ENCODE measurements at places on chromosomes 5 and 9. TPM values are rescaled to one million over a fixed set of nuclear protein-coding genes. Genes with fewer than 3 reads are reported as not detected.

Gene PCDHGA11
- 2.2 TPM for total RNA-seq

Gene SLC45A2
- not detected for total RNA-seq

Gene CCL27
- not detected for total RNA-seq

Gene CLIC3
- 4.0 TPM for total RNA-seq

Gene PLK2
- 707 TPM for total RNA-seq

Gene TMEM8B
- total RNA-seq: 1.9 TPM

Gene TESK1
- 9.4 TPM for total RNA-seq

Gene IFNA2
- not detected for total RNA-seq

Gene DRD1
- total RNA-seq: not detected

Gene FBXL7
- 0.21 TPM for total RNA-seq

Gene IFNK
- total RNA-seq: not detected

Gene PLPP7
- not detected for total RNA-seq

Gene PRSS3
- 48.0 TPM for total RNA-seq

Gene PCDHA1
- total RNA-seq: not detected

Gene NKD2
- not detected for total RNA-seq

Gene TPD52L3
- not detected for total RNA-seq

Gene DMXL1
- total RNA-seq: 28.8 TPM

Gene TEX48
- total RNA-seq: not detected

Gene F2RL2
- total RNA-seq: not detected

Gene CSNK1A1
- 568 TPM for total RNA-seq

Gene PCDHB2
- 1.4 TPM for total RNA-seq

Gene CDX1
- total RNA-seq: under 0.01 TPM

Gene SLC34A1
- total RNA-seq: 0.43 TPM

Gene CTSV
- 36.9 TPM for total RNA-seq

Gene POC5
- 9.6 TPM for total RNA-seq

Gene LCN6
- total RNA-seq: not detected

Measured in tracheal epithelial cell (primary cell).